ENCODE measurements at places on chromosomes 1 and 21.
A peak's percentile ranks its signal among the peaks of the same experiment; 100 is the strongest.

DNA sequence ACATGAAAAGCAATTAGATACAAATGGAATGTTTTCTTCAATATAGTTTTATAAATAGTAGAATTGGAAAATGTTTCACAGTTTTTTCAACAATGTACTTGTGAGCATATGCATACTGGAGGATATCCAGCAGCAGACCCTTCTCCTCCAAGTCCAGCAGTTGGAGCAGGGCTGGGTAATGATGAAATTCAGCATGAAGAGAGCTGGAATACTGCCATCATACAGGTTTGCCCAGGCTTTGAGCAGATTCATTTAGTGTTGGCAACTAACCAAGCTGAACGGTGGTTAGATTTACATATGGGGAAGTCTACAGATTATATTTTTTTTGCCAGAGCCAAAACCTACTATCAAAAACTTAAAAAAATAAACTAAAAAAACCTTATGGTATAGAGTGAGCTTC lies 38.3 kb downstream of the WDR3 start:
- peak; percentile 16 for DNase-seq

DNA sequence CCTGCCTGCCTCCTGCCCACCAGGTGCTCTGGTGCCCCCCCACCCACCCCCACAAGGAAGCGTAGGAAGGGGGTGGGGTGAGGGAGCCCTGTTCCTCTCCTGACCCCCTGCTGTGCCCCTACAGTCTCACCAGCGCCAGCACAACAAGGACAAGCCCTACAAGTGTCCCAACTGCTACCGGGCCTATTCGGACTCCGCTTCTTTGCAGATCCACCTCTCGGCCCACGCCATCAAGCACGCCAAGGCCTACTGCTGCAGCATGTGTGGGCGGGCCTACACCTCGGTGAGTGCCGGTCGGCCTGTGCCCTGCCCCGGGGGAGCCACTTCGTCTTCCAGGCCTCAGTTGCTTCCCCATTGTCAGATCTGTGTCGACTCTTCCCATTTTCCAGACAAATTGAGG lies 25.9 kb downstream of the A3GALT2 start:
- DNase-seq: no peak

DNA sequence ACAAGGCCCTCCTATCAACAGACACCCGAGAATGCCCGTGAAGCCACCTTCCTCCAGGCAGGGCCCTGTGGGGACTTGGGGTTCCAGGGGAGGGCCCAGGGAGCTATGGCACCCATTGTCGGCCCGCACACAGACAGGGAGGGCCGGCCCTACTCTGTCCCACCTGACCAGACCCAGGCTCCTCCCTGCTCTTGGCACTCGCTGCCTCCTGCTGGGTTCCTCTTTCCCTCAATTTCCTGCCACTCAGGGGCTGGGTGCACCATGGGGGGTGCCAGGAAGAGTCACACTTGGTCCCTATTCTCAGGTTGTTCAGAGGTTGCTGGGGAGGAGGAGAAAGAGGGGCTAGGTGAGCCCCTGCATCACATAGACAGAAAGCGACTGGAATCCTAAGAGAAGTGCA lies 8.0 kb upstream of the OXCT2 start:
- DNase-seq: no peak

DNA sequence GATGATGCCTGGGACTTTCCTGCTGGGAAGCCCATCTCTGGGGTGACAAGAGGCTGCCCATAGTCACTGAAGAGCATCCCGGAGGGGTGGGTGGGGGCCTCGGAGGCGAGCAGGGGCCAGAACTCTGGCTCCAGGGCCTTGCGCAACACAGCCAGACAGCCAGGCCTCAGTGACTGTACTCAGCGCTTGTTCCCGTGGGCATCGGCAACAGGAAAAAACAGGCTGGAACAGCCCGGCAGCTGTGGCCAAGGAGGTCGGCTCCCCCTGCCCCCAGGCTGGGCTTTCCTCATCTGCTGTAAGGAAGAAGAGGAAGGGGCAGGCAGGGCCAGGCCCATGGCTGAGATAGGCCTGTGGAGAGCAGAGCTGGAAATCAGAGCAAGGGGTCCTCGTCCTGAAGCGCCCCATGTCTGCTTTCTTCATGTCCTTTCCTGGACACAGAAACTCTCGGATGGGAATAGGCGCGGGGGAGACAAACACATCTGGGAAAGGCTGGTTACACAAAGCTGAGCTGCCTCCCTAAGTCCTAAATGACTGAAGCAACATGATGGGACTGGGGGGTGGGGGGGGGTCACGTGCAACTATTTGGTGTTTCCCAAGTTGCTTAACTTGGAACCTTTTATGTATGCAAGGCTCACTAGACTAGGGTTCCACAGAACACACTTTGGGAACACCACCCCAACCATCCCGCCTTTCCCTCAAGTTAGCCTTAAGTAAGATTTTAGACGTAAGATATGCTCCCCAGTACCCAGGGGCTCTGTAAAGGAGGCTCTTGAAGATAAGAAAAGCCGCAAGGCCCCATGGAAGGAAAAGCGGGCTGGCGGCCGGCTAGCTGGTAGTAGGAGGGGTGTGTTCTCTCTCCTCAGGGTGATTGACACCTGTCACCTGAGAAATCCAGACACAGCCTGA lies 30.7 kb downstream of the HSPG2 start:
- no peak for DNase-seq

DNA sequence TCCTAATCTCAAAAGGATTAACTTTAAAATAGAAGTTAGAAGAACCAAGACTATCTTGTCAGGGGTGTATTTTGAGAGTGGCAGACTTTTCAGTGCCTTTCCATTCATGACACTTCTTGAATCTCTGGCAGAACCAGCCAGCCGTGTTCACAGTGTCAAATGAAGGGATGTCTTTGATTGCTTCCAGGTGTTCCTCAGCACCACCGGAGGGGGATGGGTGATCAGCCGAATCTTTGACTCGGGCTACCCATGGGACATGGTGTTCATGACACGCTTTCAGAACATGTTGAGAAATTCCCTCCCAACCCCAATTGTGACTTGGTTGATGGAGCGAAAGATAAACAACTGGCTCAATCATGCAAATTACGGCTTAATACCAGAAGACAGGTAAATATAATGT lies 32.3 kb downstream of the FMO1 start:
- DNase-seq: no peak

- no peak for DNase-seq
Measured at GRCh38 chr1:168654198-168654915, 74.6 kb downstream of the DPT start.

Measured in NCI-H82 (cell line).